Stimulated activated CD8-positive, alpha-beta memory T cell treated with anti-CD3 and anti-CD28 coated beads, Interleukin-15, amount 100 ng/mL, for 4 hours (primary cell): ENCODE measurements at places on chromosomes 11 and 22.

DNA sequence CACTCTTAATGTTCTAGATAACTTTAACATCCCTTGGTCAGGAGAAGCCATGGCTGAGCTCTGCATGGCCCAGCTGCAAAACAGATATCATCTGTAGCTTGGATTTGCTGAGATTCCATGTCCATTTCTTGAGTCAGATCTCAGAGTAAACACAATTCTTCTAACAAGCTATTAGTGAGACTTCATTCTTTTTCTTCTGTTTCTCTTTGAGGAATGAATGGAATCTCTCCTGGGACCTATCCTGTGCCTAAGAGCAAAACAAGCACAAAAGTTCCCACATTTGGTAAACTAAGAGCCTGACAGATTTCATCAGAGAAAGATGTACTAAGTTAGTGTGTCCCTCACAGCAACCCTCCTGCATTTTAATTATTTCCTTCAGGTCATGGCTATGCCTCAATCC, 142.8 kb downstream of the MAML2 start:
- no peak for DNase-seq

DNA sequence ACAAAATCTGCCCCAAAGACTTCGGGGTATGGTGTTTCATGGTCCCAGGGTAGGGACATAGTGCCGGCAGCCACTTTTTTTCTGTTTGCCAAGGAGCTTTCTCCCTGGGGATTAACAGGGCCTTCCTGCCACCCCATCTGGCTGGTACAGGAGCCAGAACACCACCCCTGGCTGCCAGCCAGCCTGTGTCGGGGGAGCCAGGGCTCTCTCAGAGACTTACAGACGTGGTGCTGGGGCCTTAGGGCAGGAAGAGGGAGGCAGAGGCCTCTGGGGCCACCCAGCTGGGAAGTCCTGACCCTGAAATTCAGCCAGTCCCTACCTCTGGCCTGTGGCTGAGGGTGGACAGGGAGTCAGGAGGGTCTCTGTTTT, 52.4 kb upstream of the CDON start:
- DNase-seq: no peak

- no peak for DNase-seq
Observed at GRCh38 chr11:68269414-68270081, 2.2 kb downstream of the C11orf24 start.

GRCh38 chr11:26276798-26277424, 55.0 kb upstream of the ANO3 start:
- DNase-seq: no peak

DNA sequence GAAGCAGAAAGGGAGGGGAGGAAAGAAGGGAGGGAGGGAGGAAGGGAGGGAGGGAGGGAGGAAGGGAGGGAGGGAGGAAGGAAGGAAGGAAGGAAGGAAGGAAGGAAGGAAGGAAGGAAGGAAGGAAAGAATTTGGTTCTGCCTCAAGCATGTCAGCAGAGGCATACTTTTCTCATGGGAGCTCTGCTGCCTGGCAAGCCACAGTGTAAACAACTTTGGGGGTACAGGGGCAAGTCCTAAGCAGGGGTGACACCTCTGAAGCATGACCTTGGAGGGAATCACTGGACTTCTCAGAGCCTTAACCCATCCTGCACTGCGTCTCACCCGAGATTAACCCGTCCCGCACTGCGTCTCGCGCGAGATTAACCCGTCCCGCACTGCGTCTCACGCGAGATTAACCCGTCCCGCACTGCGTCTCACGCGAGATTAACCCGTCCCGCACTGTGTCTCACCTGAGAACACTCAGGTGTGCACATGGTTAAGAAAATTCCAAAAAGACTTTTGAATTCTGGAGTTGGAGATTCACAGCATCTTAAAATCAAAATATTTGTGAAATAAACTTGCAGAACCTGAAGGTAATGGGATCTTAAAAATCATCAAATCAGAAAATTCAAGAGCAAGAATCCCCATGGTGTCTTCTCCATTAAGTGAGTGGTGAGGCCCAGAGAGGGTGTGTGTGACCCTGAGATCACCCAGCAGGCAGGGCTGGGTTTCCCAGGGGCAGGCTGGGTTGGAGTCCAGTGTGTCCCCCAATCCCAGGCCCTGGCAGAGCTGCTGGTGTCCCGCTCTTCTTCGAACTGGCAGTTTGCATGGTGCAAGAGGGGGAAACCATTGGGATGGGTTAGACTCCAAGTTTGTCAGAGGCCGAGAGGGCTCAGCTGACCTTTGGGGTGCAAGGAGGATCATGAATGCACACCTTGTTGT, 190.4 kb downstream of the MN1 start:
- no peak for DNase-seq

- DNase-seq: no peak
Observed at GRCh38 chr11:41935241-41935640, 475.8 kb upstream of the LRRC4C start.

DNA sequence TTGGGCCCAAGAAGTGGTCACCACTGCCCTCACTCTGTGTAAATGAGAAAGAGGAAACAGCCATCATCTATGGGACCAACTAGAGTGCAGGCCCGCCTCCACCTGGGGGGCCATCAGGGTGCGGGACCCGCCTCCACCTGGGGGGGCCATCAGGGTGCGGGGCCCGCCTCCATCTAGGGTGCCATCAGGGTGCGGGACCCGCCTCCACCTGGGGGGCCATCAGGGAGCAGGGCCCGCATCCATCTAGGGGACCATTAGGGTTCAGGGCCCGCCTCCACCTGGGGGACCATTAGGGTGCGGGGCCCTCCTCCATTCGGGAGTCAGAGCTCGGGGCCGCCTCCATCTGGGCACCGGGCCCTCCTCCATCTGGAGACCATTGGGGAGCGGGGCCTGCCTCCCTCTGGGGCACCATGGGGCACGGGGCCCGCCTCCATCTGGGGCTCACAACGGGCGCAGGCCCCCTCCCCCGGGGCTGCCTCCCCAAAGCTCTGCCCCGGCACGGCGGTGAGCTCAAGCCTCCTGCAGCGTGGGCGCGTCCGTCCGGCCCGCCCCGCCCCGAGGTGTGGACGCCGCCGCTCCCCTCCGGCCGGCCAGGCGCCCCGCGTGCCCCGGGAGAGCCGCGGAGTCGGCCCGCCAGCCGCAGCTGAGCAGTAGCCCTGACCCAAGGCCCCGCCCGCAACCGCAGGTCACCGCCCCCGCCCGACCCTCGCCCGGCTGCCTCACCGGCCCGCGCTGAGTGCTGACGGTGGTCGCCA, 512 bp downstream of the TOLLIP start:
- no peak for DNase-seq

DNA sequence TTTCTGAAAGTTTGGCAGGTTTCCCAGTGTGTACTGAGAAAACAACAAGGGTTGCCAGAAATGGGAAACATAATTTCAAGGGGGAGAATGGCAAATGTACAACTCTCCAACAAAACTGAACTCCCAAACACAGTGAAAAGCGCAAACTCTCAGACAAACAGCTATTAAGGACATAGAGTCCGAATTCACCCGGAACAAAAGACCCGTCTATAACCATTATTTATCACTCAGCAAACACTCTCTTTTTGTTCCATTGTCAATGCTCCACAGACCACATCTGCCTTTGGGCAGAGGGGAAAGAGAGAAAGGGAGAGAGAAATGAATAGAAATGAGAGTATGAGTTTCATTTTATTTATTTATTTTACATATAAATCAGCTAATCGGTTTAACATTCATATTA, 21.7 kb downstream of the KIRREL3 start:
- no peak for DNase-seq

- DNase-seq: no peak
Observed at GRCh38 chr11:11857769-11858168, 16.0 kb downstream of the USP47 start.

DNA sequence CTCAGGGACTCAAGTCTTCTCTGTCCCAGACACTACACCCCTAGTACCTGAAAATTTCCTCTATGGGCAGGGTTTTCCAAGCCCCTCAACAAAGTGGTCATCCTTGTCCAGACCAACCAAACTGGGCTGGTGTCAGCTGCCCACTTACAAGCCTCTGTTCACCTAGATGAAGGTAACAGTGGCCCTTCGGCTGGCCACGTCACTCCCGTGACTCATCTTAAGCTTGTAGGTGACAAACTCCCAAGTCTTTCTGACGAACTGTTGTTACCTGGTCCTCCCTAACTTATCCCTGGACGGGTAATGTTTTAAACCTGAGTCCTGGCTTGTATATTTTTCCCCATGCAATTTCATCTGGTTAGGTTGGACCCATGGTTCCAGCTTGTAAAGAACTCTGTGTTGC, 4.7 kb downstream of the CXCR5 start:
- no peak for DNase-seq

DNA sequence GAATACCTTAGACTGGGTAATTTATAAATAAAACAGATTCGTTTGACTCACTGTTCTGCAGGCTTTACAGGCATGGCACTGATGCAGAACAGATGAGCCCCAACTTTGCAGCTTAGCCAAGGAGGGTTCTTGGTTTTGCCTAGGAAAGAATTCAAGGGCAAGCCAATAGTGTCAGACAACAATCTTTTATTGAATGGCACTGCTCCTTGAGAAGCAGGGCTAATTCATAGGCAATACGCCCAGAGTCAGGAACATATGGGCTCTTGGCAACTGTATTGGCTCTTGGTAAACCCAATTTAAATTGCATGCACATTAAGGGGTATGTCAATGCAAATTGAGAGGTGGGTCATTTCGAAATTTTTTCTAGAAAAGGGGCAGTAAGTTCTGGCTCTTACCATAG, 87.9 kb downstream of the RAB38 start:
- no peak for DNase-seq

GRCh38 chr11:84947970-84948580, 679.1 kb downstream of the DLG2 start:
- DNase-seq: no peak

GRCh38 chr22:31081963-31082605, 966 bp downstream of the SMTN start:
- DNase-seq: no peak

GRCh38 chr11:36657610-36658267, 59.7 kb upstream of the RAG2 start:
- no peak for DNase-seq

DNA sequence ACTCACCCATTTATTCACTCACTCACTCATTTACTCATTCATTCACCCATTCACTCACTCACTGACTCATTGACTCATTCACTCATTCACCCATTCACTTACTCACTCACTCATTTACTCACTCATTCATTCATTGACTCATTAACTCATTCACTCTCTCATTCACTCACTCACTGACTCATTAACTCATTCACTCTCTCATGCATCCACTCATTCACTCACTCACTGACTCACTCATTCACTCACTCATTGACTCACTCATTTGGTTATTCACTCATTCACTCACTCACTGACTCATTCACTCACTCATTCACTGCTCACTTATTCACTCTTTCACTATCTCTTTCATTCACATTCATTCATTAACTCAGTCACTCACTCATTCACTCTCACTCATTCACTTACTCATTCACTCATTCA, 2.5 kb upstream of the MUC5AC start:
- no peak for DNase-seq

DNA sequence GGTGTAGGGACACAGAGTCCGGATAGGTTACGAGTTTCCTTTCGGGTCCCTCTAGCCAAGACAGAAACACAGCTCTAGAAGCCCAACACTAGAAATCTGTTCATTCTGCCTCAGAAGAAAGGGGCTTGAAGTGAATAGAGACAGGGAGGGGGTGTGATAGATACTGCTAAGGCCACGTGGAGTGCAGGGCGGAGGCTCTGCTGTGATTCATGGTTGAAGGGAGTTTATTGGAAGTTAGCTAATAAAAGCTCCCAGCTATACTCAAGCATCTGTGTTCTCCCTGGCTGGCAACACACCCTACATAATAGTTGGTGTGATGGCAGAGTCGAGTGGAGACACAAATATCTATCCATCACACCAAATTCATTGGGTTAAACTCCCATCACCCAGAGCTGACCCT, 337.4 kb downstream of the CADM1 start:
- DNase-seq: no peak

GRCh38 chr22:18028817-18029527, 4.6 kb upstream of the MICAL3 start:
- no peak for DNase-seq

- DNase-seq: no peak
Observed at GRCh38 chr11:8011981-8012444, 24.9 kb downstream of the EIF3F start.

- no peak for DNase-seq
Observed at GRCh38 chr11:131737357-131737756, 366.9 kb downstream of the NTM start.

- DNase-seq: no peak
Observed at GRCh38 chr11:47061429-47062178, 115.1 kb downstream of the ARFGAP2 start.

GRCh38 chr11:132742929-132743328, 789.4 kb downstream of the OPCML start:
- DNase-seq: no peak

DNA sequence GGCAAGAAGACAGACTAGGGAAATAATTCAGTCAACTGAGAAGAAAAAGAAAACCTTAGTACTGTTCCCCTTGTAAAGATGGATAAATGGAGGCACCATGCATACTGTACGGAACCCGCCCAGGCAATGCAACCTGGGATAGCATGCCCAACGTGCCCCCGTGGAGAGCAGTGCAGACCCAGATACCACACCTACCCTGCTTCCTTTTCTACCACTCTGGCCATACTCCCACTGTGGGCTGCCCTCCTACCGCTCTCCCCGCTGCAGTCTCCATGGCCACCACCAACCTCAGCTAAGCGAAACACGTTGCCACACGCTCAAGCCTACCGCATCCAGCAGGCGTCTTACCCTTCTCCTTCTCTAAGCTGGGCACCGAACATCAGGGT, 117.4 kb upstream of the SERPIND1 start:
- no peak for DNase-seq

- DNase-seq: no peak
Observed at GRCh38 chr11:35145271-35145670, 6.3 kb downstream of the CD44 start.

DNA sequence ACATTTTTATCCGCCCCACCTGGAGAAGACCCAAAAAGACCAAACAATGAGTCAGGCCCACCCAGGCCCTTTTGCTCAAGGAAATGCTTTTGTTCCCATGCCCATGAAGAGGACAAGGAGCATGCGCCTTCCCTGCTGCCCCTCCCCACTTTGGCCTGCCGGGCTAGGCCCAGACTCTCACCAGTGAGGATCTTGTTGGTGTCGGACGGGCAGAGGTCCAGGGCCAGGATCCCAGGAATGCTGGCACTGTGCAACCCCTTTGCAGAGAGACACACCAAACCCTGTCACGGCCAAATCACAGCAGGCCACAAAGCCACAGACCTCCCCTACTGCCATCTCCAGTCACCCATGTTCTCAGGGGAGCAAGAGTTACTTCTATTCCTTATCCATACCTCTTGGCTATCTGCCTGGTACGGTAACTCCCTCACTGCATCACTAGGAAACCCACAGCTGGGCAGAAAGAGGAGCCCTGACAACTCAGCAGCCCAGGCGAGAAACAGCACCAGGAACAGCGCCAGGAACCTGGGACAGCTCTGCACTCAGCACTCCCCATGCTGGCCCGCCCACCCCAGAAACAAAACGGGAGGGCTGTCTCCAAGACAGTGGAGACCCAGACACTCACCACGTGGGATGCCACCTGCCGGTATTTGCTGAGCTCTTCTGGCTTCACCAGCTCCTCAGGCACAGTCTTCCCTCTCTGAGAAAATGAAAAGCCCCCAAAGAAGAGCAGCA, 5.5 kb downstream of the PRPF19 start:
- no peak for DNase-seq
